ENCODE measurements at places on chromosomes 4 and X.

DNA sequence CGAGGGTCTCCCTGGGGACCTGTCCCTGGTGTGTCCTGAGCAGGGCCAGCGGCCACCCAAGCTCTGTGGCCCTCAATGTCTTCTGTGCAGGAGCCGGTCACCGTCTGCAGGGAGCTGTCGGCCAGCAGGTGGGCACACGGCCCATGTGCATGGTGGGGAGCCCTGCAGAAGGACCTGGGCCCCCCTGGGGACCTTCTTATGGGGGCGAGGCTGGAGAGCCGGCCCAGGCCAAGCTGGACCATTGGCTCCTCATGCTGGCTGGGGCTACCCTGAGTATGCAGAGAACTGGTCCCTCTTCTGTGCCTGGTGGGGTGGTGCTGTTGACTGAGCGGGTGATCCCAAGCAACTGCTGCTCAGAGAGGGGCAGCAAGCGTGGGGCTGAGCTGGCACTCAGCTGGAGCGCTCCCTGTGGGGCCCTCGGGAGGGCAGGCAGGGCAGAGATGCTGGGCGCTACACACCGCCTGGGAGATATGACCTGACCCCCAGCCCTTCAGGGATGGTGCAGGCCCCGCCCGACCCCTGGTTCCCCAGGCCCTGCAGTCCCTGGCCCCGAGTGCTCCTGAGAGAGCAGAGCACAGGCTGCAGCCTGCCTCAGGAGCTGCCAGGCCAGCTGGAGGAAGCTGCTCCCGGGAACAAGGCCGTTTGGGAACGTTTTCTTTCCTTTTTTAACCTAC, 14.8 kb downstream of the NAT8L start:
- DNase-seq, result no peak

DNA sequence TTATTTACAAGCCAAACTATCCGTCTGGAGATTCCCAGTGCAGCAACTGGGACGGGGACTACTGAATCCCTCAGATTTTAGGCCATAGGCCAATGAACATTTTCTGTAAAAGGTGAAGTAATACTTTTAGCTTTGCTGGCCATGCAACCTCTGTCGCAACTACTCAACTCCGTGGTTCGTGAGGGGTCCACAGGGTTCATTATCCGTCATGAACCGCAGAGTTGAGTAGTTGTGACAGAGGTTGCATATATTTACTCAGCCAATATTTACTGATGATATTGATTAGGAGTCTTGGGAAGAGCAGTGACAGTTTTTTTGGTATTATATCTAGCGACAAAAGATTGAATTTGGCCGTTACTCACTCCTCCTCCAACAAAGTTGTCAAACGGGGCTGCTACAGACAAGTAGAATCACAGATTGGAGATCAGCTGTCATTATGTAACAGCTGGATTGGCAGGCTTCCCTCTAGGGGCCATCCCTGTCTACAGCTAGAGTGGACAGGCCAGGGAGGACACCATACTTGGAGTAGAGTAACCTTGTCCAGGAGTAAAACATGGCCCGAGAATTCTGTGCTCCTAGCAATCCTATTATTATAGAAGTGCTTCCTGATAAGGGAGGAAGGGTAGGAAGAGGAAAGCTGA, 37.2 kb upstream of the CD38 start:
- no peak for DNase-seq

DNA sequence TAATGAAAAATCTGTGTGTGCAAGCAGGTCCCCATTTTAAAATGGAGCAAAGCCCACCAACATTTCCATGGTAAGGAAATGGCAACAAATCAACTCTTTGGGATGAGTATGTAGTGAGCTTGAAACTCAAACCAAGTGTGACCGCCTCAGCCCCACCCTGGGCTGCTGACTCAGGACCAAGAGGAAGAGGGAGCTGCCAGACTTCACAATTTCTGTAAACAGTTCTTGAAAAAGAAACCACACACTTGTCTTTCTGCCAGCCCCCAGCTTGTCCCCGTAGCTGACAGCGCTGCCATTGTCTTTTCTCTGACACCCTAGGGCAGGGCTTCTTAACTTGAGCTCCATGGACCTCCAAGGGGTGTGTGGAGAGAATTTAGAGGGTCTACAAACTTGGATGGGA, 10.3 kb downstream of the RTL5 start:
- DNase-seq, result peak; percentile 73

- DNase-seq, result no peak
These were observed 203.7 kb upstream of the MBNL3 start for GRCh38 chrX:132692526-132692925.

DNA sequence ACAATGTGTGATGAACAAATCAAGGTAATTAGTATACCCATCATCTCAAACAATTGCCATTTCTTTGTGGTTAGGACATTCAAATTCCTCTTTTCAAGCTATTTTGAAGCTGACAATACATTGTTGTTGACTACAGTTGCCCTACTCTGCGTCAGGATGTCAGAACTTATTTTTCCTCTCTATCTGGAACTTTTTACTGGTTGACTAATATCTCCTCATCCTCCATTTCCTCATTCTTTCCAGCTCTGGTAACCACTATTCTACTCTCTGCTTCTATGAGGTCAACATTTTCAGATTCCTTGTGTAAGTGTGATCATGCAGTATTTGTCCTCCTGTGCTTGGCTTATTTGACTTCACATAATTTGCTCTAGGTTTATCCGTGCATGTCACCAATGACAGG, 240.5 kb upstream of the HS3ST1 start:
- no peak for DNase-seq

GRCh38 chr4:158535130-158535614, 13.5 kb downstream of the RXFP1 start:
- DNase-seq, result peak; percentile 62

GRCh38 chrX:139200346-139200745, 330.2 kb upstream of the F9 start:
- DNase-seq, result no peak

DNA sequence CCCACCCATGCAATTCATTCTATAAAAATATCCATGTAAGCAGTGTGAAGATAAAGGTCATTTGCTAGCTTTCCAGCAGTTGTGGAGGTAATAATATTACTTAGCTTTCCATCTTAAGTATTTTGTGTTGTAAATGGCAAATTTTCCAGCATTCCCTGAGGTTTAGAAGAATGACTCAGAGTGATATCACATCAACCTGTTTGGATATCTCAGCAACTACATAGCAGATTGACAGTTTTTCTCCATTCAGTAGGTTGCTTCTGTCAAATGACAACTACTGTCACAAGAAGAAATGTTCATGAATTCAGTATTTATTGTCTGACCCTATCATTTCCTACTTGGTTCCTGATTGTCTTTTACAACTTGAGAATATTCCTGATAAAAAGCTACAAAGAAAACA, 434.9 kb upstream of the GALNTL6 start:
- no peak for DNase-seq

- no peak for DNase-seq
These were observed 52.0 kb upstream of the HS3ST1 start for GRCh38 chr4:11480683-11481082.

GRCh38 chr4:39045827-39046221, 13.6 kb upstream of the TMEM156 start:
- no peak for DNase-seq

DNA sequence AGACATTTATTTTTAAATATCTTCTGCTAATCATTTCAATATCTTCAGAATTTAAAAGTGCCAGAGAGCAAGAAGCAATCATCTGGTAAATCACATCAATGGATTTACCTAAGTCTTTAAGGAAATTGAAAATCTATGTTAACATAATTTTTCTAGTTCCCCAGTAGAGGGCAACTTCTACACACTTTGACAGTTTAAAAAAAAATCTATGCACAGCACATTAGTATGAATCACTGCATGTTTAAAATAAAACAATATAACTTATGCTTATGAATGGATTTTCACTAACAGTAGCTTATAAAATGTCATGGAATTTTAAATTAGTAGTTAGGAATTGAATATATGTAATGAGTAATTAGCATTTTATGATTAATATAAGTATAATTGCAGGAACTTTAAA, 126.5 kb downstream of the REELD1 start:
- peak; percentile 42 for DNase-seq
